Fibroblast of skin of scalp (primary cell): ENCODE measurements at places on chromosomes 2 and 18.

GRCh38 chr2:237574894-237575868, 8.8 kb downstream of the PRLH start:
- no peak for DNase-seq

- peak; percentile 34 for DNase-seq
Measured at GRCh38 chr18:8654503-8655451, 45.5 kb downstream of the RAB12 start.

DNA sequence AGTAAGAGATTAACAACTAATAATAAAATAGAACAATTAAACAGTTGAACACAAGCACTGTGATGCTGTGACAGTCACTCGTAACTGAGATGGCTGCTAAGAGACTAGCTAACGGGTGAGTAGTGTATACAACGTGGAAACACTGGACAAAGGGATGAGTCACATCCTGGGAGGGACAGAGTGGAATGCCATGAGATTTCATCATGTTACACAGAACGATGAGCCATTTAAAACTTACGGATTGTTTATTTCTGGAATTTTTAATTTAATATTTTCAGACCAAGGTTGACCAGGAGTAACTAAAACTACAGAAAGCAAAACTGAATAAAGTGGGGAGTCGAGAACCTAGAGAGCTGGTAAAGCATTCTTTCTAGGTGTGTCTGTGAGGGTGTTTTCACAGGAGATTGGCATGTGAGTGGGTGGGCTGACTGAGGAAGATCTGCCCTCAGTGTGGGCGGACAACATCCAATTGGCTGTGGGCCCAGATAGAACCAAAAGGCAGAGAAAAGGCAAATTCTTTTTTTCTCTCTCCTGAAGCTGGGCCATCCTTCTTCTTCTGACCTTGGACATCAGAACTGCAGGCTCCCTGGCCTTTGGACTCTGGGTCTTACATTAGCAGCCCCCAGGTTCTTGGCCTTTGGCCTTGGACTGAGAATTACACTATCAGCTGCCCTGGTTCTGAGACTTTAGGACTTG, 14.6 kb downstream of the TMSB10 start:
- DNase-seq, result peak; percentile 98

GRCh38 chr2:112579241-112579640, 5.2 kb upstream of the CHCHD5 start:
- DNase-seq, result peak; percentile 91

DNA sequence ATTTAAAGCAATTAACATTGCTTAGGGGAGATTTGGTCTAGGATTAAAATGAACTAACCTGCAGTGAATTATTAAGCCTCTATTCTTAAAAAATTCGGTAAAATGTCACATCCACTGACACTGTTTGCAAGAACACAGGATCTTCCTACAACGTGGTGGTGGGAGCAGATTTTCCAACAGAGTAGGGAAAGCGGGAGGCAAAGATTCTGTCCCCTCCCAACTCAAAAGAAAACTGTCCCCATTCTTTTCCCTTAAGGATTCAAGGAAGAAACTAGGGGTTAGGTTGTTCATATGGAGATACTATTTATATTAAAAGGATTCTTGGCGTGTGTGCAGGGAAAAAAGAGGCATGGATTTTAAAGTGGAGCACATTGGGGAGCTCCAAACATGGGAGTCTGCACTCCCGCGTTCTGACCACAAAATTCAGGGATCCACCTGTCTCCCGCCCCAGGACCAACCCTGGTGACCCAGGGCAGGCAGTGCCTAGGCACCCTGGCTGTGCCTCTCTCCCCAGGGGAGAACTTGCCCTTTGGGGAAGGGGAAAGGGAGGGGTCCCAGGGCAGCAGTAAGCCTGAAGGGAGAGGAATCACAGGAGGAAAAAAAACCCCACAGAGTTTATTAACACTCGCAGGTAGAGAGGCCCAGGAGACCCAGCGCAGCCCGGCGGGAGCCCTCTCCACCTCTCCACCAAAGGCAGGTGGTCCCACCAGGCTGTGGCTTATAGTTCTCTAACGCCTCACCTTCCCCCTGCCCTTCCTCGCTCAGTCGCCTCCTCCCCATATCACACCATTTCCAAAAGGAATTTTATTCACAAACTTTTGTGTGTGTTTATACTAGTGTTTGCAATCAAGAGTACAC, 2.3 kb downstream of the PTGR3 start:
- no peak for DNase-seq
